ENCODE measurements at places on chromosomes 16 and 17.

DNA sequence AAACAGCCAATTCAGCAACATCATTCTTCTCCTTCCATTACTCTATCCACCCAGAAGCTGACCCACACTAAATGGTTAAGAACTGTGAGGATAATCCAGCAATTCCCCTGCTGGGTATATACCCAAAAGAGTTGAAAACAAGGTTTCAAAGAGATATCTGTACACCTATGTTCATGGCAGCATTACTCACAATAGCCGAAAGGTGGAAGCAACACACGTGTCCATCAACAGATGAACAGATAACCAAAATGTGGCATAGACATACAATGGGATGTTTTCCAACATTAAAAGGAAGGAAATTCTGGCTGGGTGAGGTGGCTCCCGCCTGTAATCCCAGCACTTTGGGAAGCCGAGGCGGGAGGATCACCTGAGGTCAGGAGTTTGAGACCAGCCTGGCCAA lies 19.9 kb downstream of the MIS12 start:
- no peak for DNase-seq

GRCh38 chr17:59832883-59833379 lies 59.8 kb downstream of the TUBD1 start:
- DNase-seq: no peak

GRCh38 chr16:54934481-54935265 lies 4.0 kb downstream of the IRX5 start:
- no peak for DNase-seq

- DNase-seq: no peak
Measured at GRCh38 chr17:4324463-4324862, 42.0 kb downstream of the UBE2G1 start.

DNA sequence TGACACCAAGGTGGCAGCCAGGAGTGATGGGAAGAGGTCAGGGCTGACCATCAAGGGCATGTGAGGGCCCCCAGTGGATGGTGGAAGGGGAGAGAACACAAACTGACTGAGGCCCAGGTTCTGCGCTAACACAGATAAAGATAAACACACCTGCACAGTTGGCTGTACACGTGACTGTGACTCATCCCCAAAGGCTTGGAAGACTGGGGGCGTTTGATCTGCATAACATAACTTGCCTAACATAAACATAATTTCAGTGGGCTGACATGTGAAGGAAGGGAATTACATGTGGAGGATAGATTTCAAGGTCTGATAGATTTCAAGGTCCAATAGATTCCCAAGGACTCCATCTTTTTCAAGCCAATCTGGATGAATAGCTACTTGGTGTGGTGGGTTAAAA lies 100.9 kb upstream of the TNRC6C start:
- no peak for DNase-seq

- peak; percentile 39 for DNase-seq
Measured at GRCh38 chr17:40530531-40530994, 29.1 kb upstream of the TNS4 start.

DNA sequence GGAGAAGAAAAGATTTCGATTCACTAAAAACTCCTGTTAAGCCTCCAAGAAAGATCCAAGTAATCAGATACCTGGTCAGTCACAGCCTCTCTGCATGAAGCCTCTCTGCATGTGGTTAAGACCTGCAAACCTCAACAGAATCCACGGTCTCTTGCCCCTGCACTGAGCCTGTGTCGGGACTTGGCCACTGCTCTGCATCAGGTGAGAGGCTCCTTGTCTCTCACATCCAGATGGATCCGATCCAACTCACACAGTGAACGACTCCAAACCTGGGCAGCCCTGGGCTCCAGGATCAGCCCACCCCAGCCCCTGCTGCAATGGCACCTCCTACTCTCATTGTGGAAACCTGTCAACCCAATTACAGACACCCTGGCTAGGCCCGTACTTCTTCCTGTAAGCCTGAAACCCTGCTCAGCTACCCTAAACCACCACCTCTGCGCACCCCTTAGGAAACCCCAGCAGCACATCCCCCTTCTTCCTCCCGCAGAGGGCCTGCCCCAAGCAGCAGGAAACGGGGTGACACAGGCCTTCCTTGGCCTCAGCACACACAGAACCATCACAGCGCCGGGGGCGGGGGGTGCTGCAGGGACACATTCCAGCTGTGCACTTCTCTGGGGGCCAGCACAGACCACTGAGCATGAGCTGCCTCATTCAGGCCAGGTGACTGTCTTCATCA lies 129.5 kb downstream of the ANKRD11 start:
- DNase-seq: peak; percentile 84
